ENCODE measurements at places on chromosomes 1 and 21.

GRCh38 chr1:180173451-180173850 lies 18.8 kb downstream of the QSOX1 start:
- DNase-seq: no peak

DNA sequence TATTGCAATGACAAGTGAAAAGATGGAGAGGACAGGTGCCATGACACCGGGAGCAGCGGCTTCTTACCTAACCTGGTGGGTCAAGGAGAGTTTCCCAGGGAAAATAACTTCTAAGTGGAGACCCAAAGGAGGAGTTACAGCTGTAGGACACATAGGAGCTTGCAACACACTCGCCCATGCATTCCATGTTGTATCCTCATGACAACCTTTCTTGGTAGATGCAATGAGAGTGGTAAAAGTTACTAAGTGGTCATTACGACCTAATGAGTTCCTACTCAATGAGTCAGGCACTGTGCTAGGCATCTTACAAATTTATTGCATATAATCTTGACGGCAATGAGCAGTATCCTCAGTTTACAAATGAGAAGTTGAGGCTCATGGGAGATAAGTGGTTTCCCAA lies 119.5 kb upstream of the HOOK1 start:
- DNase-seq: no peak

- DNase-seq: no peak
Measured at GRCh38 chr1:201364808-201365105, 12.7 kb downstream of the TNNT2 start.

DNA sequence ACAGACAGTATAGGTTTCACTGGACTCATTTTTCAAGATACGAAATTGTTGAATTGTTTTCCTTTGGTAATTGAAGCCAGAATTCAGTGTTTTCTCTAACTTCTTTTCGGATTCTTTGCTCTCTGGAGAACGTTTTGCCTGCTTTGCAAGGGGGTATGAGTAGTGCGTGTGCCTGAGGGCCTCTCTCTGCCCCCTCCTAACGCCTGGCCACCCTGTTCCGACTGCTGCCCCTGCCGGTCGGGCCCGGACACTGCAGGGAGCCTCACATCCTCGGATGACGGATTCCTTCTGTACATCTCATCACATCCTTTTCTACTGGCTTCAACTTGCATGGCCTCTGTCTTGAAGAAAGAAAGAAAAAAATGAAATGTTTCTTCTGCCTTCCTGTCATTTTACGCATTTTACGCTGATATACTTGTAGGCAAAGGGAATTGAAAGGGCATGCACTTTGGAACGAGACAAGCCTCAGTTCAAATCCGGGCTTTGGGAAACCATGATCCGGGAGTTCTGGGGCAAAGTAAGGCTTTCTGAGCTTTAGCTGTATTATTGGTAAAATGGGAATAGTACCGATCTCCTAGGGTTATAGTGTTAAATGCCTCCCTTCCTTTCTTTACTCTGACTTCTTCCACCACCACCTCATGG lies 65.1 kb downstream of the DISC1 start:
- no peak for DNase-seq

DNA sequence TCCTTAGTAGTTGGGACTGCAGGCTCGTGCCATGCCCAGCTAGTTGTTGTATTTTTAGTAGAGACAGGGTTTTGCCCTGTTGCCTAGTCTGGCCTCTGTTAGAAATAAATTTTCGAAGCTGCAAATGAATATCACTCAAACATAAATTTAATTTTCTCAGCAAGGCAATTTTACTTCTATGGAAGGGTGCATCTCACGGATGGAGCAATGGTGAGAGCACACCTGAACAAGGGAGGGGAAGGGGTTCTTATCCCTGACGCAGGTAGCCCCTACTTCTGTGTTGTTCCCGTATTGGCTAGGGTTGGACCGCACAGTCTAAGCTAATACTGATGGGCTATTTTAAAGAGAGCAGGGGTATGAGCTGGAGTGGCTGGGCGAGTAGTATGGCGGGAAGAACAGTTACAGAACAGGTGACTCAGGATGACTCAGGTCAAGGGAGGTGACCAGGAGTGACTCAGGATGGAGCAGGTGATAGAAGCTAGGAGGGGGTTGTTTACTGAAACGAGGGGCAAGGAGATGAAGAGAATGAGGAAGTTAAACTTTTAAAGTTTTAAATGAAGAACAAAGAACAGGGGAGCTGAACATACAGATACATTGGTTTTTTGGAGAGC lies 7.5 kb downstream of the MDM4 start:
- no peak for DNase-seq

- no peak for DNase-seq
Measured at GRCh38 chr1:174080819-174081218, 58.7 kb upstream of the RC3H1 start.

DNA sequence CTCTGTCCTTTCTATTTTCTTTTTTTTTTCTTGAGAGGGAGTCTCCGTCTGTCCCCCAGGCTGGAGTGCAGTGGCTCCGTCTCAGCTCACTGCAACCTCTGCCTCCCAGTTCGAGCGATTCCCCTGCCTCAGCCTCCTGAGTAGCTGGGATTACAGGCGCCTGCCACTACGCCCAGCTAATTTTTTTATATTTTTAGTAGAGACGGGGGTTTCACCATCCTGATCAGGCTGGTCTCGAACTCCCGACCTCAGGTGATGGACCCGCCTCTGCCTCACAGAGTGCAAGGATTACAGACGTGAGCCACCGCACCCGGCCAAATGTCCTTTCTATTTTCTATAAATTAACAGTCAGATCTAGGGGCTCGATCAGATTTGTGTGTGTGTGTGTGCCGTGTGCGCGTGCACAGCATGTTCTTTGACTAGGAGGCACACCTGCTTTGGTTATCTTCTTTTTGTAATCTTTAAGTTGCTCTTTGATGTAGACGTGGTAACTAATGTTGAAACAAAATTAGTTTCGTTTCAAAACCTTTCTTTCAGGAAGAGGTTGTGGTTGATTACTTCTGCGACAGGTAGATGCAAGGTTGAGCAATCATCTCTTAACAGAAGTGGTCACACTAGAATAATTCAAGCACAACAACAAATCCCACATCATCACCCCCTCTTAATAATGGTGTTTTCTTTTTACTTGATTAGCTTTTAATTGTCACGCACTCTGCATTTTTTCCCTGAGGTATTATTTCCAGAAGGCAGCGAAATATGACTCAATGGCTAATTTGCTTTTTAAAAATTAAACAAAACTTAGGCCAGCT lies 779 bp upstream of the DEGS1 start:
- peak; percentile 91 for DNase-seq
